ENCODE measurements at places on chromosomes 1 and 21.

DNA sequence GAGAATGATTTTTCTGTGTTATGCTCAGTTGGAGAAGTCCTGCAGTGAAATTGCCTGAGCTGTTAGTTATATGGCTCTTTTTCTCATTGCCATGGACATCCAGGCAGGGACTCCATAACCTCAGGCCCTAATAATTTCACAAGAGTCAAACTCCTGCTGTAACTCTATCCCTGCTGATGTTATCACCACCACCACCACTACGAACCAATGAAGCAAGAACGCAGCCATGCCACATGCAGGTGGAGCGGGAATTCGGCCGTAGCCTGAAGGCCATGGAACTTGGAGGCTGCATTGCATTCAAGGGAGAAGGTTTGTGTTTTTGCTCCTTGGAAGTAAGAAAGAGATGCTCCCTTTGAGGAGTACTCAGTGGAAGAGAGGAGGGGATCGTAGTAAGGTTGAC lies 16.8 kb upstream of the DLGAP3 start:
- DNase-seq, result no peak

DNA sequence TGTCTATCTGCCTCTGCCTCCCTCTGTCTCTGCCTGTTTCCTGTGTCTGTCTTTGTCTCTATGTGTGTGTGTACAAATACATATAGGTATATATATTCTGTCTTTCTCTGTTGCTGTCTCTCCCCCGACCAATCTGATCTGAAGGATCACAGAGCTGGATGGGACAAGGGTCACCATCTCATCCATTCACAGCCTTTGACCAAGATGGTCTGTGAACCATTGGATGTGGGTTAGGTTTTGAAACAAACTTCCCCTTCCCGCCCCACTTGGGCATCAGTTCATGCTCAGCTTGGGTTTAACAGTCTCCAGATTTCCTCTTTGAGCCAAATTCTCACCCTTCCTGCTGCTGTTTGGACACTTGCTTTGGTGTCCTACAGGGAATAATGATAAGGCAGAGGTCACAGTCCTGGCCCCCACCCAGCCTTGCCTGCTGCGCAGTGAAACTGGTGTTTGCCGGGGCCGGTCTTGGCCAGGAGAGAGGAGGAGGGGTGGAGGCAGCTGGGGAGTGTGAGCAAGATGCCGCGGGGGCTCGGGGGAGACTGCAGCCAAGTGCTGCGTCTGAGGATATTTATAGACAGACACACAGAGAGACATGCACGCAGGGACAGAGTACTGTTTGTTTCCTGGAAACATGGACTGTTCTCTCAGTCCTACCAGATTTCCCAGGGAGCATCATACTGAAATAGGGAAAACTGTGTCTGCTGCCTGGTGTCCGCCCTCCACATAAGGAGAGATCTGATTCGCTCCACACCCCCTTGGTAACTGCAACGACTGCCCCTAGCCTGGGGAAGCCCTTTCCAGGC lies 27.0 kb upstream of the BTG2 start:
- DNase-seq, result peak; percentile 22

GRCh38 chr1:26787381-26787705 lies 407 bp upstream of the PIGV start:
- no peak for DNase-seq

DNA sequence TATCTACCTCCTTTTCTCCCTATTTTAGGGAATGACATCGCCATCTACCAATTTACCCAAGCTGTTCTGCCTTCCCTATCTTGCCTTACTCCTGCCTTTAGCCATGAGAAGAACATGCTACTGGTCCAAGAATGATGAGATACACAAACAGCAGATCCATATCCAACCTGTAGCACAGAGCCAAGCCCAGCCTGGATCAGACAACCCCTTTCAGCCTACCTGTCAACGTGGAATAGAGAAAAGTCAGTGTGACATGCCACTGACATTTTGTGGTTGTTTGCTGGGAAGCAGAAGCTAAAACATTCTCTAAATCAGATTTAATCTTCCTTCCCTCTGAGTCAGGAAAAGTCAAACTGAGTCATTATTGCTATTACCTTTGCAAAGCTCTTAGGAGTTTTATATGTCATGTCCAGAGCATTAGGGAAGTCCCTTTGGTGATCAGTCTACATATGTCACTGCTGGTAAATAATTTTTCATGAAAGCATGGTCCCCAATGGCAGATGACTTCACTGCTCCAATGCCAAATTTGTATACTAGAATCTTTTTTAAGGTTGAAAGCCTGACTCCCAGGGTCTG lies 143.1 kb downstream of the TPR start:
- no peak for DNase-seq

GRCh38 chr1:192555399-192555798 lies 20.2 kb upstream of the RGS1 start:
- no peak for DNase-seq

GRCh38 chr1:19635646-19636045 lies 8.5 kb upstream of the NBL1 start:
- no peak for DNase-seq

DNA sequence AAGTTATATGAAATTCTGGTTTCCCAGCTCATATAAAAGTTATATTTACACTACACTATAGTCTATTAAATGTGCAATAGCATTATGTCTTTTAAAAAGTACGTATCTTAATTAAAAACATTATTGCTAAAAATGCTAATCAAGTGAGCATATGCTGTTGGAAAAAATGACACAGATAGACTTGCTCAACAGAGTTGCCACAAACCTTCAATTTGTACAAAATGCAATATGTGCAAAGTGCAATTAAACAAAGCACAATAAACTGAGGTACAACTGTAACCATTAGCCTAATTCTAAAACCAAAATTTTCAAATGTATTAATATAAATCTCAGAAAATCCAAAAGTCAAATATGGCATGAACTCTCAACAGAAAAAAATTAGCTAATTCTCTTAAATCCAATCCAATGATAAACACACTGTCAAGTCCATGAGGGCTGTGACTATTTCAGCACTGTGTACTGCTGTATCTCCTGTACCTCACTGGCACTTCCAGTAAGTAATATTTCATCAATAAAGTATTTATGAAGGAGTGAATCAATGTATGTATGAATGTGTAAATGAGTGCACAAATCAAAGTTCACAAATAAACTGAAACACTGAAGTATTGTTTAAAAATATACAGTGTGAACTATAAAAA lies 116.3 kb downstream of the AKT3 start:
- DNase-seq, result no peak
